Right atrium auricular region (tissue), 2 donors: ENCODE measurements at places on chromosomes 7 and 10. TPM values are rescaled to one million over a fixed set of nuclear protein-coding genes. Genes with fewer than 3 reads are reported as not detected.

- DNase-seq: no peak
- no peak overlapping the region for H3K4me3 ChIP-seq
- no peaks in the 10 kb centered on the region for H3K4me1 ChIP-seq
- no peaks in the 10 kb centered on the region for H3K36me3 ChIP-seq
- H3K27ac ChIP-seq: no peak overlapping the region
These were observed 188.9 kb downstream of the GRID1 start for GRCh38 chr10:86177537-86178155.

DNA sequence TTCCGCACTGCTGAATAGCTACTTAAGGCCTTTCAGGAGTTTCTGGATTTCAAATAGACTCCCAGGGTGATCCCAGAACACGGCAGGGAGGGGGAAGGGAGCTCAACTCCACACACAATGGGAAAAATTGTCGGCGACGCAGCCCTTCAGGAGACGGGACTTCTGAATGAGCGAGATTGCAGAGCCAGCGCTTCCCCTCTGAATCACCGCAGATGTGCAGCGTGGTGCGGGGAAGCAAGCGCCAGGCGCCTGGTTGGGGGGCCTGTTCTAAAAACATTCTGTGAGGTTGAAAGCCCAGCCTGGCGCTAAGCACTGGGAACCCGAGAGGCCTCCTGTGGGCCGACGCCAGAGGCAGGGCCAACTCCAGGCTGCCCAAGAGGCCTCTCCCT is 163.3 kb downstream of the MAD1L1 start:
- DNase-seq: no peak
- no peaks in the 10 kb centered on the region for H3K36me3 ChIP-seq
- H3K27ac ChIP-seq: no peak overlapping the region
- no peaks in the 10 kb centered on the region for H3K27me3 ChIP-seq
- H3K4me1 ChIP-seq: no peaks in the 10 kb centered on the region

DNA sequence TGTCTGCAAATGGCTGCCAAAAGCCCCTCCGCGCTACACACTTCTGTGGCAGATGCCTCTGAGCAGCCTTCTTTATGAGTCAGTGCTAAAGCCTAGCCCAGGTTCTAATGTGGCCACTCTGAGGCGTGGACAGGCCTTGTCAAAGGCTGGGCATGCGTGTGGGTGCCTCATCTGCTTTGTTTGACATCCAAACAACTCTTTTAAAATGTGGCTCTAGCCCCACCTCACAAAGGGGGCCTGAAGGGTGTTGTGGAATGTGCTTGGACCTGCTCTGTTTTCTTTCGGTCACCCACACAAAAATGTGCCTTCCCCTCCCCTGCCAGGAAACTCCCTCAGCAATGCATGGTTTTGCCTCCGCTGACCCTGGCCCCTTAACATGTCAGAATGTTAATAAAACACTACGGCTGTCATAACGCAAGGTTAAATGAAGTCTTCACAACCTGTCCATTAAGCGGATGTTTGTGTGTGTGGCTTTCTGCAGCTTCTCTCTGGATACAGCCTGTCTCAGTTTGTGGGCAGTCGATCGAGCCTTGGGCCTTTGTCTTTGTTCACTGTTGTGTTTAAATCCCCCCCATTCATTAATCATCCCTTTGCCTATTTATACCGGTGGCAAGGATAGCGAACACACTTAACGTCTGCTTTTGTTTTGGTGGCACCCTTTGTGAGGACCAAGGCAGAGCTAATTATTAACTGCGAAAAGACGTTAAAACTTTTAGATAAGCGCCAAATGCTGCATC is 718.9 kb downstream of the LRMDA start:
- peak overlapping the region; percentile 63 for H3K27ac ChIP-seq
- no peaks in the 10 kb centered on the region for H3K27me3 ChIP-seq
- H3K36me3 ChIP-seq: no peaks in the 10 kb centered on the region
- no peak overlapping the region for H3K4me3 ChIP-seq
- no peak for DNase-seq
- no peaks in the 10 kb centered on the region for H3K4me1 ChIP-seq

DNA sequence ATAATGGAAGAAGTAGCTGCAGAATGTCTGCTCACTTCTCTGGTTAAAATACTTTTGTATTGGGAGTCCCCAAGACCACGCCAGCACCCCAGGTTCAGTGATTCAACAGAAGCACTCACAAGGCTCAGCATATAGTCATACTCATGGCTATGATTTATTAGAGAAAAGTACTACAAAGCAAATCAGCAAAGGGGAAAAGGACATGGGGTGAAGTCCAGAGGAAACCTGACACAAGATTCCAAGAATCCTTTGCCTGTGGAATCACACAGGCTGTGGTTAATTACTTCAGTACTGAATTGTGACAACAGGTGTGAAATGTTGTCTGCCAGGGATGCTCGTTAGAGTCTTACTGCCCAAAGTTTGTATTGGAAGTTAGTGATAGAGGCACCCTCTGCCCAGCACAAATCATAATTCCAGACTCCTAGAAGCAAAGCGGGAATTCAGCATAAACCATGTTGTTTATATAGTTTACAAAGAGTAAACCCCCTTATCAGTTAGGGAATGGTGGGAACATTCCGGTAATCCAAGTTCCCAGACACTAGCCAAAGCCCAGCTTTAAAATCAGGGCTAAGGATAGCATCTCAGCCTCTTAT is 79.4 kb downstream of the HYCC1 start:
- H3K27ac ChIP-seq: peak overlapping the region; percentile 9
- DNase-seq: no peak
- H3K36me3 ChIP-seq: no peaks in the 10 kb centered on the region
- peaks cover 15% of the 10 kb centered on the region for H3K4me1 ChIP-seq
- H3K4me3 ChIP-seq: no peak overlapping the region
- no peaks in the 10 kb centered on the region for H3K27me3 ChIP-seq

DNA sequence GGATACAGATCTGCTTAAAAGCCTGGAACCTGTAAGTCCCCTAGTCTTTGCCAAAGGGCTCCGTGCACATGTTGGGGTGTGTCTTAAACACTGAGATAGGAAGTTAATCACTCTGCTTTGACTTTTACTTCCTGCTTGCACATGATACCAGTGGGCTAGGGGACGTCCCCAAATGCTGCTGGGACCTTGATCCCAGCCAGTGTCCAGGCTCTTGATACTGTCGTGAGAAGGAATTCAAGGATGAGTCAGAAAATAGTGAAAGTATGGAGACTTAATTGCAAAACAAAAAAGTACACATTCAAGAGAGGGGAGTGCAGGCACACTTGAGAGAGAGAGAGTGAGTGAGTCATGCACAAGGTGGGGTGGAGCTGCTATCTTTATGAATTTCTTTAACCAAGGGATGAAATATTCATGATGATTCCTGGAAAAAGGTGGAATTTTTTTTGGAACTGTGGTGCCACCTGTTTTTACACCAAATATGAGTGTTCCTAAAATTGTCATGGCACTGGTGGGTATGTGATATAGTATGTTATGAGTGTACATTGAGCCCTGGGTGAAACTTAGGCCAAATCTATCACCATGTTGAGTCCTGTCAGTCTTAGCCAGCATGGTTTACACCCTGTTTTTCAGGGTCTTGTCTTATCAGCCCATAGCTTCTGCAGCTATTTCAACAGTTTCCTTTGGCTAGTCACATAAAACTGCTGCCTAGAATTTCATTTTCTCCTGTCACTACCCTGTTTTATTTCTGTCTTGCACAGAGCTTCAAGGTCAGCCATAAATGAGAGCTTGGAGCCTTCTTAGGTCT is 88.3 kb upstream of the CYP26C1 start:
- H3K27ac ChIP-seq: no peak overlapping the region
- H3K4me3 ChIP-seq: no peak overlapping the region
- H3K4me1 ChIP-seq: no peaks in the 10 kb centered on the region
- no peak for DNase-seq

The NAT16 gene
- total RNA-seq: not detected

The CDC14C gene
- not detected for total RNA-seq

GRCh38 chr10:13559124-13559700 is 27.6 kb upstream of the PRPF18 start:
- H3K4me1 ChIP-seq: no peaks in the 10 kb centered on the region
- no peaks in the 10 kb centered on the region for H3K36me3 ChIP-seq
- H3K27me3 ChIP-seq: no peaks in the 10 kb centered on the region
- no peak overlapping the region for H3K4me3 ChIP-seq
- no peak overlapping the region for H3K27ac ChIP-seq
- DNase-seq: no peak

DNA sequence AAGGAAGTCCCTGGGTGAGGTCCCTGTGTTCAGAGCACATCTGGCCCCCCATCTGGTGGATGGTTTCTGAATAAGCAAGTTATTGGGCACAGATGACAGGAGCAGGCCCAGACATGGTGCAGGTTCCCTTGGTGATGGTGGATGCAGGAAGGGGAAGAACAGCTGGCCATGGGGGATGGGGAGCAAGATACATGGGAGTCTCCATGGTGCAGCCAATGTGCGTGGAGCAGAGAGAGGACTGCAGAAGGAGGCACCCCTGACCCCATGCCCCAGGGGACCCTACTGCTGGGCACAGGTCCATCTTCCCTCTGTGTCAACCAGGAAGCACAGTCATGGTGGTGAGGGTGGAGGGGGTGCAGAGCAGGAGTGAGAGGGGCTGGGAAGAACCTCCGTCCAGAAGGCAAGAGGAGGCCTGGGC is 43.8 kb upstream of the RABGEF1 start:
- no peak for DNase-seq
- H3K36me3 ChIP-seq: no peaks in the 10 kb centered on the region
- no peak overlapping the region for H3K4me3 ChIP-seq
- H3K27ac ChIP-seq: no peak overlapping the region
- H3K4me1 ChIP-seq: peaks cover 23% of the 10 kb centered on the region

The CLIP2 gene
- 12.1 TPM for total RNA-seq

- H3K27me3 ChIP-seq: no peaks in the 10 kb centered on the region
- H3K36me3 ChIP-seq: no peaks in the 10 kb centered on the region
- H3K4me3 ChIP-seq: no peak overlapping the region
- no peak for DNase-seq
- H3K27ac ChIP-seq: no peak overlapping the region
These were observed 161.4 kb downstream of the PLXNA4 start for GRCh38 chr7:132414857-132415256.

GRCh38 chr7:111043561-111043960 is 47.4 kb upstream of the LRRN3 start:
- H3K4me1 ChIP-seq: no peaks in the 10 kb centered on the region
- no peak for DNase-seq
- H3K4me3 ChIP-seq: no peak overlapping the region
- H3K27me3 ChIP-seq: no peaks in the 10 kb centered on the region

- no peaks in the 10 kb centered on the region for H3K27me3 ChIP-seq
- no peak overlapping the region for H3K27ac ChIP-seq
- DNase-seq: no peak
These were observed 9.1 kb upstream of the ZYX start for GRCh38 chr7:143372070-143372469.

The SPDYE1 gene
- not detected for total RNA-seq

DNA sequence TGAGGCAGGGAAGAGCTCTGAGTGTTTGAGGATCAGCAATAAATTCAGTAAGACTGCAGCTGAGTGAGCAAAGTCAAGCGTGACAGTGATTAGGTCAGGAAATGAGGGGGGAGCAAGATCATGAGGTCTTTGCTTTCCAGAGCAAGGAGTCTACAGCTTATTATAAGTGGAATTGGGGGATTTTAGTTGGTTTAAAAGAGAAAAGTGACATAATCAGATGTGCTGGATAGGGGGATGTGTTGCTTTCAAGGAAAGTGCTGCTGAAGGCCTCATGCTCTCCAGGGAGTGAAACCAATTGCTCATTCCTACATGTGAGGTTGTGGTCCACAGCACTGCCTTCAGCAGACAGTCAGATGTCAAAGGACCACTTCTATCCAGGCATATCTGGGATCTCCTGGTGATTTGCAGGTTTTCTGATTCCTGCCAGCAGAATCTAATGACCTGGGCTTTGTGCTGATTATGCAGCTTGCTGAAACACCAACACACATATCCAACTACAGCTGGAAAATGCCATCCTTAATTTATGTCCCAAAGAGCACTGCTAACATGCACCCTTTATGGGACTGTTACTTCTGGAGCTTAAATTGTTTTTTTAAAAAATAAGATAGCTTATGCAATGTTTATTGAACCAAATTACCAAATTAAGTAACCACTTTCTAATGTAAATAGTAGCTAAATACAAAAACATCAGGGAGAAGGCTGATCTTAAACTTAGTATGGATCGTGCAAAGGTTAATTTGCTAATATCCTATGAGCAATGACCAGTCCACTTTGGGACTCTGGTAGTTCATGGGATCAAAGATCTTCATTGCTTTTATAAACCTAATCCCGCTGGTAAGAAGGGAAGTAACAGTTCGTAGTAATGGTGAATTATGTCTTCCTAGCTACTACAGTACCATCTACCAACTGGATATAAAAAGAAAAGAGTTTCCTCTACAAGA is 607.6 kb downstream of the KCNMA1 start:
- H3K27me3 ChIP-seq: no peaks in the 10 kb centered on the region
- DNase-seq: no peak
- no peaks in the 10 kb centered on the region for H3K36me3 ChIP-seq

DNA sequence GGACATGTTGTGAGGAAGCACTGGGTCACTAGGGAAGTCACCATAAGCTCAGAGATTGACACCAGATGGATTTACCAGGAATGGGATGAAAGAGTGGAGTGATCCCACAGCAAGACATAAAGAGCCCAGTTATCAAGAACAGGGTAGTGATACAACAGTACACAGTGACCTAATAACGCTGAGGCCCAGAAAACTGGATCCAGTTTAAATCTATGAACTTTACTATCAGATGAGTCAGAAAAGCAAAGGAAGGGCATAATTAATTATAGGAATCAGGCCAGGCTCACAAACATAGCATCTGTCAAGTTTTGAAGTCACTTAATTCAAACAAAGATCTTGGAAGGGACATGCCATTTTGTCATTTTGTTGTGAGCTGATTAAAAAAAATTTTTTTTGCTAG is 73.5 kb downstream of the LRRN3 start:
- no peak overlapping the region for H3K27ac ChIP-seq
- no peaks in the 10 kb centered on the region for H3K27me3 ChIP-seq
- DNase-seq: no peak
- H3K4me3 ChIP-seq: no peak overlapping the region
- no peaks in the 10 kb centered on the region for H3K36me3 ChIP-seq
- no peaks in the 10 kb centered on the region for H3K4me1 ChIP-seq

The NRP1 gene
- total RNA-seq: 83.1 TPM

DNA sequence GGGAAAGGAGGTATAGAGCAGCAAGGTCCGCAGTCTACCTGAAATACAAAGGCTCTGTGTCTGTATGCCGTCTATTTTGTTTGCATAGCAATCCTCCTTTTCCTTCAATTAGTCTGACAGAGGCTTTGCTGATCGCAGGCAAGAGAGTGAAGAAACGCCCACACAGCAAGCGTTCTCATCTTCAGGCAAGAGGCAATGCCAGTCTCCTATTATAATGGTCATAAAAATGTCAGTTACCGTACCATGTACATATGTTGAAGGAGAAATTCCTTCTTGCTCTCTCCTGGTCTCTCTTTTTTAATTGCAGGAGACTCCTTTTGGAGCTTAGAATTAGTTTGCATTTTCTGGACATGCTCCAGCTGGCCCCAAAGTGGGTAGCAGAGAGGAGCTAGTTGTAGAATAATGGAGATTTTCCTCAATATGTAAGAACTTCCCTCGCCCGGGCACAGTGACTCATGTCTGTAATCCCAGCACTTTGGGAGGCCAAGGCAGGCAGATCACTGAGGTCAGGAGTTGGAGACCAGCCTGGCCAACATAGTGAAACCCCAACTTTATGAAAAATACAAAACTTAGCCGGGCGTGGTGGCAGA is 139.5 kb downstream of the PFKFB3 start:
- no peaks in the 10 kb centered on the region for H3K36me3 ChIP-seq
- no peak overlapping the region for H3K27ac ChIP-seq
- H3K27me3 ChIP-seq: no peaks in the 10 kb centered on the region
- DNase-seq: no peak
- H3K4me3 ChIP-seq: no peak overlapping the region
